Hematopoietic multipotent progenitor cell treated with erythropoietin and hydrocortisone succinate and interleukin-3 and kit ligand, for 17 days (in vitro differentiated cells): ENCODE measurements at places on chromosomes 7 and 10.

- DNase-seq: no peak
These were observed 118.0 kb downstream of the PPP1R3A start for GRCh38 chr7:113800826-113801225.

- DNase-seq: no peak
These were observed 208.5 kb downstream of the PTEN start for GRCh38 chr10:88071879-88072278.

DNA sequence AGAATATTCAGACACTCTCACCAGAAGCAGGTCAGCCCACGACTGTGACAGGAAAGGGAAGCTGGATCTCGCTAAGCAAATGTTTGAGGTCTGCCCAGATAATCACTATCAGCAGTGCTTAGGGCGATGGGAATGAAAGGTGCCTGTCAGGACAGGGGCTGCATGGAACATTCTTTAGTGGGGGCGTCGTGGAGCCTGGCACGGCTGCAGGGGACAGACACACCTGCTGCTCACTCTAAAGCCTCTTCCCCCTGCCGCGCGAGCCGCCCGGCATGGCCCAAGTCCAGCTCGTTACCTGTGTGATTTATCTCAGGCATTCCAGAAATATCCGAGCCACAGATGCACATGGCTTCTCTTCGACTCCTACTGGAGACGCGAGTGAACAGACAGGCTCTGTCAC is 235.5 kb downstream of the GLRX3 start:
- DNase-seq: no peak

DNA sequence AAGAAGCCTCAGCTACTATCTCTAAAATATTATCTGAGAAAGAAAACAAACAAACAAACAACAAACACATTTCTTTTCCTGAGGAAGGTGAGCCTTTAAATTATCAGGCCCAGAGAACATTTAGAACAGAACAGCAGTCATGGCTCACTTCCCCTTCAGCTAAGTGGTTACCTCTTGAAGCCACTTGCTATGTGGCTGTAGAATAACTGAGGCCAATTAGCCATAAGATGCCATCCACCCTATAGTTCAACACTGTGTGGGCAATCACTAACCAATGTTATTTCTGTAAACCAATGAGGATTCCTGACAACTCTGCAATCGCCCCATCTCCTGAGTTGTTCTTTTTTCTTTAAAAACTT is 3.7 kb upstream of the UPP1 start:
- DNase-seq: no peak

- peak; percentile 32 for DNase-seq
These were observed 19.1 kb upstream of the ARMS2 start for GRCh38 chr10:122435212-122435827.

- no peak for DNase-seq
These were observed 21.9 kb downstream of the DPY19L1 start for GRCh38 chr7:35015346-35015859.

DNA sequence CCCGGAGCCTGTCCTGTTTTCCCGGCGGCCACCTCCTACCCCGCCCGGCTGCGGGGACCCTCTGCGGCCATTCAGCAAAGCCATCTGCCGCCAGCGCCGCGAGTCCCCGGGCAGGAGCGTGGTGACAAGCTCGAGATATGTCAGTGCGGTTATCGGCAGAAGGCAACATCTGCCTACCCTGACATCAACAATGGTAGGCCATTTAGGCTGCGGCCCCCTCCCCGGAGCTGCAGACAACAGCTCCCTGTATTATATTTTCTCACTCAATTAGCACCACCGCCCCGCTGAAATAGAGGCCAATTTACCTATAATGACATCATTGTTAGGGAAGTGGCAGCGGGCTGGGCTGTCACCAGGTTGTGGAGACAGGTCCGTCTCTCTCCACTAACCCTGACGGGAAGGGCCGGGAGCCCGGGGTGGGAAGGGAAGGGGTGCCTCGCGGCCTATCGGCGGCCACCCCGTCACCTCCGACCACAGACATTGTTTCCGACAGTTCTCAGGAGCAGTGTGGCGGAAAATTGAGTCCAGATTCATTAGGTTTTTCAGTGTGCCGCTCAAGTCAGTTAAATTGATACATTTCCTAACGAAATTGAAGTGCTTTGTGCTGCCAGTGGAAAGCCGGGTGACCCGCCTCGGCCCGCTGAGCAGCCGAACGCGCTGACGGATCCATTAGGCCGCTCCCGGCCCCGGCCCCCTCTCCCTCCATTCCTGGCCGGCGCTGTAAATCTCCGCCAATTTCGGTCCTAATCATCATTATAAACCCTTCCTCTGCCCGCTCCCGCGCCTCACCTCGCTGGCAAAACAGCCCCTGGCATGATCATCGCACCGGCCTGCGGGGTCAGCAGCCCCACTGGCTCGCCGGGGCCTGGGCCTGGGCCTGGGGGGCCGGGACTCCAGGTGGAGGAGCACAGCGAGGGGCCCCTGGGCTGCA is 43.0 kb downstream of the UNCX start:
- no peak for DNase-seq

DNA sequence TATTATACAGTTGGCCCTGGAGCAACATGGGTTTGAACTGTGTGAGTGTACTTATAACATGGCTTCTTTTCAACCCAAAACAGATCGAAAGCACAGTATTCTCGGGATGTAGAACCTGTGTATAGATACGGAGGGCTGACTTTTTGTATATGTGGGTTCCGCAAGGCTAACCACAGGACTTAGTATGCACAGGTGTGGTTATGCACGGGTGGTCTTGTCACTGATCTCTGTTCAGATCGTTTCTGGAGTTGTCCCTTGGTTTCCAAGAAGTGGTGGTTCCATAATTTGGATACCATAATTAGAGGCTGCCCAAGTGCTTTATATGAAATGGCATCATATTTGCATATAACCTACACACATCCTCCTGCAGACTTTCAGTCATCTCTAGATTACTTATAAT is 10.9 kb upstream of the BHLHA15 start:
- DNase-seq: no peak

- no peak for DNase-seq
These were observed 13.9 kb upstream of the EPC1 start for GRCh38 chr10:32360884-32361283.

GRCh38 chr7:68691261-68692216 is 906.7 kb upstream of the AUTS2 start:
- no peak for DNase-seq

GRCh38 chr10:124450783-124451057 is 885 bp upstream of the NKX1-2 start:
- no peak for DNase-seq

GRCh38 chr7:93945756-93946535 is 24.4 kb downstream of the GNG11 start:
- no peak for DNase-seq

DNA sequence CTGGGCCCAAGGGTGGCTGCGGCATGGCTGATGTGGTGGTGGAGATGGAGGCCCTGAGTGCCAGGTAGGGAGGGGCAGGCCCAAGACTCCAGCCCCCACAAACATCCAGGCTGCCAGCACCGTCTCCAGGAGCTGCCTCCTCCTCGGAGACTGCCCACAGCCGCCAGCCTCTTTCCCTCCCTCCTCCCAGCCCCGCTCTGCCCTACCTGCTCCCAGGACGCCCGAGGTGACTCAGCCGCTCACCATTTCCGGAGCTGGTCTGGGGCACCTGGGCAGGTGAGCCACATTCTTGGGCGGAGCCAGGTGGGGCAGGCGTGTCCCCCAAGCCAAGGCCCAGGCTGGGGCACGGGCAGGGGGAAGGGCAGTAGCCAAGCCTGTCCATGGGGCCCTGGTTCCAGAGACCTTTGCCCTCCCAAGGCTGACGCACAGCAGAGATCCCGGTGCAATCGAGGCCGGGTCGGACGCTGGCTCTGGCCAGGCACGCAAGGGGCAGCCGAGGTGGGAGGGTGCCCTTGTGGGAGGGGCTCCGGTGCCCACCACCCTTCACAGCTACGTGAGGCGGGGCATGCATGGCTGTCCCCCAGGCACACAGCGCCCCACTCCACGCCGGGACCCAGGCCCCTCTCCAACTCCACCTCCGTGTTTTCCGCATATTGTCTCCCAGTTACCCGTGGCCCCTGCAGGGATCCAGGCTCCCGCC is 8.8 kb downstream of the ADAP1 start:
- DNase-seq: no peak

DNA sequence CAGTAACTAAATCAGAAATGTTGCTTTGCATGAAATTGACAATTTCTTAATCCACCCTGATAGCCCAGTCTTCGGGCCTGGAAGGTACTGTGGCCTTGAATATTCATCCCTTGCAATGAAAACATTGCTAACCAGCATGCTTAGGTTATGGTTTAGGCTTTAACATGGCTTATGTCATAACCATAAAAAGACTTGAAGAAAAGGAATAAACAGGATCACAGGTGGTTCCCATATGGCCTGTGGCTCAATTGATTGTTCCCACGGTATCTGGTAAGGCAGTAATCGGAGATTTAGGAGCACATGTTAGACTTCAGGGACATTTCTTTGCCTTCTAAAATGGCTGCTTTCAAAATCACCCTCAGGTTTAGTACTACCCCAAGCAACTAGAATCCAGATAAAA is 139.5 kb downstream of the ST7 start:
- no peak for DNase-seq

DNA sequence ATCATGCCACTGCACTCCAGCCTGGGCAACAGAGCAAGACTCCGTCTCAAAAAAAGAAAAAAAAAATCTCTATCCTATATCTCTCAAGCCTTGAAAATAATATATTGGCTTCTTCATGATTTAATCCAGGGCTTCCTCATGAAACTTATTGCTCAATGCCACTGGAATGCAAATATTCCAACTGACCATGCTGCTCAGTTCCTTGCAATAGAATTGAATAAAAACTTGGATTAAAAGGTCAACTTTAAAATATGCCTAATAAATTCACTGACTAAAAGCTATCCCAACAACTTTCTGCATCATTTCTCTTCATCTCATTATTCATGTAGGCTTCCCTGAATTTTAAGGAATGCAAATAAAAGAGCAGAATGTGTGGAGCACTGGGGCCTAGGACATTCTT is 42.1 kb upstream of the NOBOX start:
- DNase-seq: no peak

DNA sequence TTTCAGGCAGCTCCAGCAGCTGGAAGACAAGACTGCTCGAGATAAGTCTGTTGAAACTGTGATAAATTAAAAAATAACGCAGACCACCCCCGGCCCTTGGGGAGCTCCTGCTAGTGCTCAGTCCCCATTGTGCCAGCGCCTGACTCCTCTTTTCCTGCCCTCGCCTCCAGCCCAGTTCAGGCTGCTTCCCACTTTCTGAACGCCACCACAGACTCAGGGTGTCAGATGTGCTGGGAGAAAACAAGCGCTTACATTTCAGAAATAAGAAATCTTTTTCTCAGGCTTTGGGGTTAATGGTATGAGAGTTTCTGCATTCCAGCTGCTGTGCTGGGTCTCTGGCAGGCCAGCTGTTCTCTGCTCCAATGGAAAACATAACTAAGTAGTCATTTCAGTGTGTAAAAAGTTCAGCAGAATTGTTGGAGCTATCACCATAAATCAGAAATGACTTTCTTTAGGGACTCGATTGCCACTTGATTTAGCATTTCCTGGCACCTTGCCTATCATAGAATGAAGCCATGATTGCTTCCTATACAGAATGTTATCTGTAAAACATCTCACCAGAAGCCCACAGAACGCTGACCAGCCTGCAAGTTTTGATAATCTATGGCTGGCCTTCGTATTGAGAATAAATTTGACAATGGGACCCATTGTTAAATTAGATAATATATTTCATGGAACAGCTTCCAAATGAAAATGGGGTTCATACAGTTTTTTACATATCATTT is 257.0 kb upstream of the ZNF32 start:
- no peak for DNase-seq

DNA sequence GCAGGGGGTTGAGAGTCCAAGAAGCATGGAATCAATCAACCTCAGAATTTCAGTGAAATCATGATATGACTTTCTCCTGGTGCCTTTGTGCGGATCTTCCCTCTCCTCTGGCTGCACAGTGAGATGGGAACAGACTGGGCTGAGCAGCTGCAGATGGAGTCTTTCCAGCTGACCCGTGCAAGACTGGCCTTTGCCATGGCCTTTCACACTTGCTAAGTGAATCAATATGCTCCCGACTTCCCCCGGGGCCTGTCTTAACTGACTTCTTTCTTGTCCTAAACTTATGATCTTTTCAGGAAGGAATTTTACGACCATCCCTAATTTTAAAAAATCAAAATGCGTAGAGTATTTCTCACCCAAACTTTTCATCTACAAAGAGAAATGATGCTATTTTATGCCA is 469.9 kb downstream of the GALNT17 start:
- no peak for DNase-seq

GRCh38 chr7:128162666-128163065 is 78.4 kb upstream of the LEP start:
- no peak for DNase-seq

GRCh38 chr10:44435196-44435595 is 50.3 kb upstream of the CXCL12 start:
- no peak for DNase-seq

DNA sequence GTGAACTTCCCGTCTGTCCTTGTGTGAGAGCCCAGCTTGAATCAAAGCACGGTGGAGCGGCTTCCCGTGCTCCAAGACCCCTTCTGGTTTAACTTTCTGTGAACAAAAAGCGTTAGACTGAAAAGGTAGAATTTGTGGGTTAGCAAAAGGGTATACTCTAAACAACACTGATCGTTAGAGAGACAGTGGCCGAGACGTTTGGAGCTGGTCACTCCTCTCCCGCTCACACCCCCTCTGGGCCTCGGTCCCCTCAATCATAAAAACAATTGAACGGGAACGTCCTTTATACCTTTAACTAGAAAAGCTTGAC is 502 bp downstream of the PRKRIP1 start:
- DNase-seq: no peak

DNA sequence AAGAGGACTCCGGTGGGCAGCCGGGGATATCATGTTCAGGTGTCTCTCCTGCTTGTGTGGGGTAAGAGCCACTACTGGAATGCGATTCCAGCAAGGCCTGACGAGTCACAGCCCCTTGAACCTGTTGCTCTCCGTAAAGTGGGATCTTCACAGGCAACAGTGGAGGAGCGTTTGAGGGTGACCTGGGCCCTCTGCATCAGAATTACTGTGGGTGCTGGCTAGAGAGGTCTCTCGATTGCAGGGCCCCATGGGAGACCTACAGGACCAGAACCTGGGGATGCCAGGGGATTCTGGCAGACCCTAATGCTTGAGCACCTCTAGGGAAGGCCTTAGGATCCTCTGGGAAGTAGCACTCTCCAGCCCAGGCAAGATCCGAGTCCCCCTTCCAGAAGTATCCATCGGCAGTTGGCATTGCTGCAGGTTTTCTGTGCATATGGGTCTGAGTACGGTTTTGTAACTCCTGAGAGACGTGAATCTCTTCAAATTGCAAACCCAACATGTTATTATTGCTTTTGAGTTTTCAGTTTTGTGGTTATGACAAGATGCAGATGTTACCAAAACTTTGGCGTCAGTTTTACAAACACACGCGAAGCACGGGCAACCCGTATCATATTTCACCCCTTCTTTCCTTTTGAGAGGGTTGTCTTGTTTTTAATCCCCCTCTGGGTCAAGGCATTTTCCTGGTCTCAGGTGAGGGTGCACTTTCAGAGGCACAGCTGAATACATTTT is 4.6 kb downstream of the MGMT start:
- no peak for DNase-seq

- DNase-seq: no peak
These were observed 307.3 kb downstream of the IPMK start for GRCh38 chr10:57960406-57960805.

- DNase-seq: no peak
These were observed 40.6 kb downstream of the SYPL1 start for GRCh38 chr7:106071356-106071998.

- DNase-seq: no peak
These were observed 25.1 kb upstream of the LAMB1 start for GRCh38 chr7:108028111-108028510.

GRCh38 chr10:114024876-114025610 is 18.6 kb upstream of the ADRB1 start:
- no peak for DNase-seq

- peak; percentile 40 for DNase-seq
These were observed 107.1 kb downstream of the ABLIM1 start for GRCh38 chr10:114550756-114551635.
